ENCODE measurements at places on chromosomes 12 and 14. TPM values are rescaled to one million over a fixed set of nuclear protein-coding genes. Genes with fewer than 3 reads are reported as not detected.

GRCh38 chr12:7125632-7126227 lies 3.0 kb downstream of the RBP5 start:
- H3K4me3 ChIP-seq: no peak overlapping the region
- H3K36me3 ChIP-seq: no peaks in the 10 kb centered on the region
- no peak overlapping the region for H3K27ac ChIP-seq

GRCh38 chr12:120514002-120514401 lies 15.0 kb downstream of the COQ5 start:
- H3K4me1 ChIP-seq: no peaks in the 10 kb centered on the region
- H3K36me3 ChIP-seq: peaks cover 42% of the 10 kb centered on the region
- no peak overlapping the region for H3K4me3 ChIP-seq

GRCh38 chr14:65438266-65438933 lies 25.9 kb downstream of the FUT8 start:
- DNase-seq: no peak
- no peak overlapping the region for H3K27ac ChIP-seq
- no peaks in the 10 kb centered on the region for H3K4me1 ChIP-seq
- no peaks in the 10 kb centered on the region for H3K36me3 ChIP-seq
- H3K27me3 ChIP-seq: no peaks in the 10 kb centered on the region

Gene DDHD1
- 13.7 TPM for polyA plus RNA-seq

DNA sequence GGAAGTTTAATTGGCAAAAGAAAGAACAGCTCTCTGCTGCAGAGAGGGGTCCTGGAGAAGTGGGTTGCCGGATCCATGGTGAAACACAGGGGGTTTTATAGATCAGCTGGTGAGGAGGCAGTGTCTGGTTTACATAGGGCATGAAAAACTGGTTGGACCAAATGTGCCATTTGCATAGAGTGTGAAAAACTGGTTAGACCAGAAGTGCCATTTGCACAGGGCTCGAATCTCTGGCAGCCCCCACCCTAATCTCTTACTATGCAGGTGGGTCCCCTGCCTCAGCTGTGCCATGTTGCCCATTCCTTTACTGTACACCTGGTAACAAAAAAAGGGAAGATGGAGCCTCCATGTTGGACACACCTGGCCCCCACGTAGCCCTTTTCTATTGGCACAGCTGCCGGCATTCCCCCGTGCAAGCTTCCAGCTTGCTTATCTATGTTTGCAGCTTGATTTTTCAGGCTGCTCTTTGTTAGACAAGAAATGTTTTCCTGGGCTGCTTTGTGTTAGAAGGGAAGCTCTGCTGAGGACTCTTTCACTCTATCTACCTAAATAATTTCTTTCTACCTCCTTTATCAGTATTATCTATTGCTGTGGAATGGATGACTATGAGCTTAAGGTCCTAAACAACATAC lies 61.1 kb upstream of the TMEM132D start:
- H3K36me3 ChIP-seq: no peaks in the 10 kb centered on the region
- DNase-seq: no peak
- no peaks in the 10 kb centered on the region for H3K4me1 ChIP-seq

DNA sequence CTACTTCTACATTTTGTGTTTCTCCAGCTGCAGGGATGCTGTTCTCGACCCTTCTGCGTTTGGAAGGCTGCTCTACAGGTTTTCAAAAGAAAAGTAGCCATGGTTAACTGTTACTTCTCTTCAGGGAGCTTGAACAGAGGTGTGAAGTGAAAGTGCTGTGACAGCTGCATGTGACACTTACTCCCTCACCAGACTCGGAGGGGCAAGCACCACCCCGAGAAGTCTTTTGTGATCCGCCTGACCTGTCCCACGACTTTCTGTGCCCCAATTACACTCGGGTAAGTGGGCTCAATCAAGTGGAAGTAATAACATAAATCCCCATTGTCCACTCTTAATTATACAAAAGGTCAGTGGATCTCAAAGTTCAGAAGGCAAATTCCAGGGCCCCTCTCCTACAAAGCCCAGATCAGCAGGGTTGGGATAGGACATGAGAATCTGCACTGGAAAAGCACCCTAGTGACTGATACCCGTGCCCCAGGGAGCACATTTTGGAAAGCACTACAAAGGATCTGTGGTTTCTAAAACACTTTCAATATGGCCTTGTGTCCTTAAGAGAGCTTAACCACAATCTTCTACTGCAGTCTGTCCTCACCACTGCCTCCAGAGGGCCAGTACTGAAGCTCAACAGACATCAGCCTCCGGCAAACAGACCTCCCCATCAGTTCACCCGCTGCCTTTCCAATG lies 11.5 kb downstream of the FICD start:
- no peaks in the 10 kb centered on the region for H3K27me3 ChIP-seq
- no peak for DNase-seq
- no peak overlapping the region for H3K4me3 ChIP-seq
- H3K4me1 ChIP-seq: no peaks in the 10 kb centered on the region
- H3K36me3 ChIP-seq: peaks cover 87% of the 10 kb centered on the region
- H3K27ac ChIP-seq: no peak overlapping the region

GRCh38 chr12:87467936-87468335 lies 561.3 kb downstream of the C12orf50 start:
- H3K27me3 ChIP-seq: no peaks in the 10 kb centered on the region
- DNase-seq: no peak
- H3K4me3 ChIP-seq: no peak overlapping the region
- H3K4me1 ChIP-seq: no peaks in the 10 kb centered on the region
- no peaks in the 10 kb centered on the region for H3K36me3 ChIP-seq

DNA sequence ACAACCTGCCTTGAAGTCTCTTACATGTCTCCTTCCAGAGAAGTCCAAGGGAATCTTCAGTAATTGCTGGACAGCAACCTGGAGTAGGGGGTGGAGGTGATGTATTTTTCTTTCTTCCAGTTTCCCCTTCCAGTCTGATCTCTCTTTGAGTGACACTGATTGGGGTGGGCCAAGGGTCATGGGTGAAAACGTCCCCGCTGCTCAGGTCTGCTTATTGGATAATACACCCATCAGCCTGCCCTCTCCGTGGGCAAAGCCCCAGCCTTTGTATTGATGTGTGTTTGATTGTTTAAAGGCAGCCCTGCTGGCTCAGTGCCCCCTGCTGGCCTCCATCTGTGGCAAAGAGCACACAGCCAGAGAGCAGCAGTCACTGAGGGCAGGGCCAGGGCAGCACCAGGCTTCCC lies 35.7 kb upstream of the ATP2A2 start:
- no peaks in the 10 kb centered on the region for H3K36me3 ChIP-seq
- H3K4me3 ChIP-seq: no peak overlapping the region
- H3K27ac ChIP-seq: no peak overlapping the region
- no peaks in the 10 kb centered on the region for H3K27me3 ChIP-seq
- no peak for DNase-seq

GRCh38 chr12:52221912-52222457 lies 11.1 kb upstream of the KRT7 start:
- H3K27ac ChIP-seq: no peak overlapping the region
- no peaks in the 10 kb centered on the region for H3K4me1 ChIP-seq
- no peak for DNase-seq
- no peak overlapping the region for H3K4me3 ChIP-seq
- H3K27me3 ChIP-seq: peaks cover 22% of the 10 kb centered on the region

Gene KRT2
- 26.4 TPM for polyA plus RNA-seq

DNA sequence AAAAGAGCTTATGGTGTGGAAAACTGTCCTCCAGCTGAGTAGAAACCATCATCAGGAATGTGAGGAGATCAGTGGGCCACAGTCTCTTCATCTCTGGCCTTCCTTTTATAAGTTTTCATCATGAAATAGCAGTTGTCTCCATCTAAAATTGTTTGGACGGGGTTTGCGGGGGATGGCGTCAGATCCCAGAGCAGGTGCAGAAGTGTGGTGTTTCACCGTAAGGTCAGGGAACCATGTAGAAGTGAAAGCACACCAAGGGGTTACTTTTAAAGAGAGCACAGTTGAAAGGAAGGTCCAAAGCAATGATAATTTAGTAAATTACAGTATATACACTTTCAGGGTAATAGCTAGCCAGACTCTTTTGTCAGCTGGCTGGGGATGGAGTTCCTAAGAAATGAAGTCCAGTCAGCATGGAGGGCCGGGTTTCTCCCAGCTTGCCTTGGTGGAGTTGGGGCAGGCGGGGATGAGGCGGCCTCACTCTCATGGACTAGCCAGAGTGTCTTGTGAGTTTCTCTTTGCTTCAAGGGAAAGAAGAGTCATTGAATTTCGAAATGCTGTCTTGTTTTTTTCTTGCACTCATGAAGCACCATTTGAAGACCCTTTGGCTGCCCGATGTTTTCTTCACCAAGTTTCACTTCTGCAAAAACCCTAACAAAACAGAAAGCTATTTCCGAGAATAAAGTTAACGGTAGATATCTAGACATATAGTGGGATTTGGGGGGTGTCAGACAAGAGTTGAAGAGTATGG lies 100.6 kb downstream of the ETV6 start:
- peaks cover 38% of the 10 kb centered on the region for H3K36me3 ChIP-seq
- no peak for DNase-seq
- peak overlapping the region; percentile 86 for H3K27ac ChIP-seq
- peaks cover 52% of the 10 kb centered on the region for H3K4me1 ChIP-seq

Gene LGR5
- 0.27 TPM for polyA plus RNA-seq

Gene NOVA1
- polyA plus RNA-seq: 2.0 TPM

DNA sequence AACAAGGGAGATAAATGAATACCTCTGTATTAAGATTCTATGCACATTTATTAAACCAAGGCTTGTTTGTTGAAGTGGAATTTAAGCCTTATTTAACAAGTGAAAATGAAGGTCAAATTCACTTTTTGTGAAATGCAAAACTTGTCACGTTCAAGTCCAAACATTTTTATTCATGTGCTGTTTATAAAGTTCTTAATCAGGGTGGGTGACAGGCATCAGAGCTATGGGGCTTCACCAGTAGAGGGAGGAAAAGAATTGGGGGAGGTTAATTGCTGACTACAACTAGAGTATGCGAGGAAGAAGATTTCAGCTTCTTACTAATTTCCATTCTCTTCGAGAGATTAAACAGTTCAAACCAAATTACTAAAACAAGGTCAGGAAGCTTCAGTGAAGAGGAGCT lies 9.7 kb downstream of the MOK start:
- no peaks in the 10 kb centered on the region for H3K4me1 ChIP-seq
- no peak for DNase-seq
- H3K27me3 ChIP-seq: no peaks in the 10 kb centered on the region

Gene DPPA3
- polyA plus RNA-seq: 0.57 TPM

- no peak for DNase-seq
- H3K4me1 ChIP-seq: no peaks in the 10 kb centered on the region
- no peak overlapping the region for H3K27ac ChIP-seq
- no peaks in the 10 kb centered on the region for H3K27me3 ChIP-seq
- H3K36me3 ChIP-seq: peaks cover 81% of the 10 kb centered on the region
Observed at GRCh38 chr14:73091044-73091443, 32.7 kb downstream of the RBM25 start.

GRCh38 chr12:79454338-79454843 lies 236.4 kb downstream of the PAWR start:
- no peaks in the 10 kb centered on the region for H3K4me1 ChIP-seq
- no peak overlapping the region for H3K27ac ChIP-seq
- no peaks in the 10 kb centered on the region for H3K36me3 ChIP-seq
- H3K4me3 ChIP-seq: no peak overlapping the region
- no peaks in the 10 kb centered on the region for H3K27me3 ChIP-seq

DNA sequence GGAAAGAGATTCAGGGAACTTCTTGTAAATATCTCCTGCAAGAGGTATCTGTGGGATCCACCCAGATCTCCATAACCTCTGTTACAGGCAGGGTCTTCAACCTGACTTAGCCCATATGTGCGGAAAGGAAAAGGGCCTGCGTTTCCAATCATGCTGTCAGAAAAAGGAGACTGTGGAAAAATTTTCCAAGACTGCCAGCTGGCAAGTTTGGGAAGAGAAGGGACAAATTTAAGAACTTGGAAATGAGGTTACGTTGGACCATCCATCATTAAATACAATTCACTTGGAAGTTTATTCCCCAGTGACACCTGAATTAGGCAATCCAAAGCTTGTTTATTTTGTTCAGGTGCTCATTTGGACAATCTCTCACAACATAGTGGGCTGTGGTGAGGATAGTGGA lies 13.9 kb downstream of the PTHLH start:
- no peaks in the 10 kb centered on the region for H3K4me1 ChIP-seq
- H3K27ac ChIP-seq: no peak overlapping the region
- no peaks in the 10 kb centered on the region for H3K27me3 ChIP-seq
- H3K36me3 ChIP-seq: no peaks in the 10 kb centered on the region
- no peak overlapping the region for H3K4me3 ChIP-seq

- H3K27ac ChIP-seq: no peak overlapping the region
- no peak overlapping the region for H3K4me3 ChIP-seq
- no peaks in the 10 kb centered on the region for H3K27me3 ChIP-seq
- DNase-seq: no peak
Observed at GRCh38 chr12:80791863-80792262, 75.2 kb downstream of the MYF5 start.

- H3K27ac ChIP-seq: no peak overlapping the region
- no peaks in the 10 kb centered on the region for H3K27me3 ChIP-seq
- H3K4me1 ChIP-seq: no peaks in the 10 kb centered on the region
- no peak overlapping the region for H3K4me3 ChIP-seq
- no peak for DNase-seq
Observed at GRCh38 chr14:79405512-79405910, 805.8 kb downstream of the DIO2 start.

Gene KRT6C
- polyA plus RNA-seq: 23.5 TPM

Gene RFX4
- polyA plus RNA-seq: 0.23 TPM

Gene STAC3
- polyA plus RNA-seq: 12.3 TPM

- no peak overlapping the region for H3K27ac ChIP-seq
- DNase-seq: no peak
- H3K4me1 ChIP-seq: peaks cover 4% of the 10 kb centered on the region
- H3K36me3 ChIP-seq: peaks cover 12% of the 10 kb centered on the region
- H3K4me3 ChIP-seq: no peak overlapping the region
Observed at GRCh38 chr12:121753844-121754264, 39.6 kb downstream of the RHOF start.

DNA sequence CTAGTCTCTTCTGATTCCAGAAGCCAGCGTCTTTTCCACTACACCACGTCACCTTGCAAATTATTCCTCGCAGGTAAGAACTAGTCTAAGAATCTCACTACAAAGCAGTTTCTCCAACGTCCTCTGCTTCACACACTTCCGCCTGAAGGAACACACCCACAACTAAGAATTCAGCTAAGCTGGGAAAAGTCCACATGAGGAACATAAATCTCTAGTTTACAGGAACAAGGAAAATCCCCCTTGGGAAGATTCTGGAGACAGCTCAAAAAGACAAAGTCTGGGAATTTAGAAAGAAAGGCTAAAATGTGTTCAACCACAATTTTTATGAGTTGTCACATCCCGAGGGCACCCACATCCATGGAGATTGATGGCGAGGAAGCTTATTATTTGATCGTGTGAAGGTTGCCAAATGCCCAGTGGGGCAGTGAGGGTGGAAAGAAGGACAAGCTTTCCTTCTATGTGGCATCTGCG lies 780.2 kb upstream of the TBX3 start:
- no peaks in the 10 kb centered on the region for H3K36me3 ChIP-seq
- H3K27me3 ChIP-seq: peaks cover 2% of the 10 kb centered on the region
- no peak for DNase-seq

Gene LGMN
- polyA plus RNA-seq: 230 TPM

DNA sequence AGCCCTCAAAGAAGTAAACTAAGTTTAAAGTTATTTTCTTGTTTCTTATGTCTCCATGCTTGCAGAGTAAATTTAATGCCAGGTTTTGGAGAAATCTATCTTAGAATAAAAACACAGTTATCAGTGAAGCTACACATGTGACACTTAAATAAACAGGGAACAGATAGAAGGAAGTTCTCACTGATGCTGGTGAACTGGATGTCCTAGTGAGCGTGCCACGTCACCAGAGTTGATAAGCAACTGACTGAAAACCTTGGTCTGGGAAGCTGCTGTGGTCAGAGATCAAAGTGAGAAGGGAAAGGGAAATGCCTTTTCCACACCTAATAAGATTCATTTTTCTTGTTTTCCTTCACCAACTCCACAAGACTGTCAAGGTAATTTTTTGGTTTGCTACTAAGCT lies 74.8 kb upstream of the PCED1B start:
- no peak overlapping the region for H3K27ac ChIP-seq
- no peaks in the 10 kb centered on the region for H3K27me3 ChIP-seq
- no peaks in the 10 kb centered on the region for H3K36me3 ChIP-seq
- no peak overlapping the region for H3K4me3 ChIP-seq

Measured in thymus (tissue), 14 donors.